CD8-positive, alpha-beta memory T cell (primary cell): ENCODE measurements at places on chromosomes 3 and 15.

GRCh38 chr15:59051873-59052861 lies 52.8 kb upstream of the CCNB2 start:
- no peak for DNase-seq

DNA sequence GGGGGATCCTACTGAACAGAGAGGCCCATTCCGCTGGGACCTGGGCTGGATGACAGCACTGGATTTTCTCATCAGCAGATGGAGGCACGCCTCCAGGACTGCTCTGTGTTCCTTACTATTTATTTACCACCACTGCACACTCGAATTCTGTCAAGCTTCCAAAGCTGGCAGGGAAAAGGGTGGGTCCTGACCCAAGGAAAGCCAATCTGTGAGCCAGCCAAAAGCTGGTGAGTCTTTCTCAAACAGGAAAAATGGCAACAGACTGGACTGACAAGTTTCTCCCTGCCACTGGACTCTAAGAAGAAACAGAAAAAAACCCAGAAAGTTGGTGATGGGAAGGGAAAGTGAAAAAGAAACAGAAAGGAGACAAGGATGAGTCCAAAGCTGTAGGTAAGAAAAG lies 37.8 kb downstream of the CD47 start:
- no peak for DNase-seq

GRCh38 chr15:39139431-39140059 lies 441.3 kb upstream of the THBS1 start:
- DNase-seq: no peak

DNA sequence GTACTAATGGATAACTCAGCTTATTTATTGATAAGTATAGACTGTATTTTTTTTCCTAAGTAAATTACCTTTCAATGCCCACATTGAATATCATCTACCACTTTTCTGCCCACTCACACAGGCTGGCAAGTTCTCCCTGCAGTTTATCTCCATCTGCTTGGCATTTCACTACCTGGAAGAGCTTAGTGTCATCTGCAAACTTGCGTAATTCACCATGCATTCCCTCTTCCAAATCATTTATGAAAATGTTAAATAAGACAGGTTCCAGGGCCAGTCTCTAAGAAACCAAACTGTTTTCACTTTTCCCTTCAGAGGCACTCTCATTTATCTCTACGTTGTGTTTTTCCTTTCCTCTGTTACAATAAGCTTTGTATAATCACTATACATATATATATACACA lies 1076.6 kb downstream of the IGSF11 start:
- no peak for DNase-seq

DNA sequence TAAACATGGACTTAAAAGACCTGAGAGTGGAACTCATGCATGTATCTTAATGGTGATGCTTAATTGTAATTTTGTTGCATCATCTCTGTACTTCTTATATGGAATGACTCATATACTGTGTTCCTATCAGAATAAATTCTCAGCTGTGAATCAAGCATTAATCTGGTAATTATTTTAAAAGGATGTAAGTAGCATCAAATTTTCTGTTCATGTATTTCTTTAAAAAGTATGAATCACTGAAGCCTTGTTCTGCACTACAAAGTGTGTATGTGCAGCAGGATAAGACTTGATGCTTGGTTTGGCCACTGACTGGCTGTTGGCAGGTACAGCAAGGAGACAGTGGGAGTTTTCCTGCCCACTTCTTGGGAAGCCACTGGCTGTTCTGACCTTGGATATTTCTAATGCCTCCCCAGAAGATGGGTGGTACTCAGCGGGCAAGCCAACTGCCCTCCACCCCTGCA lies 123.9 kb downstream of the ANO10 start:
- DNase-seq: no peak
